ENCODE measurements at places on chromosomes 11 and 22.

GRCh38 chr11:61472282-61472681, 36.3 kb upstream of the LRRC10B start:
- no peak for DNase-seq

DNA sequence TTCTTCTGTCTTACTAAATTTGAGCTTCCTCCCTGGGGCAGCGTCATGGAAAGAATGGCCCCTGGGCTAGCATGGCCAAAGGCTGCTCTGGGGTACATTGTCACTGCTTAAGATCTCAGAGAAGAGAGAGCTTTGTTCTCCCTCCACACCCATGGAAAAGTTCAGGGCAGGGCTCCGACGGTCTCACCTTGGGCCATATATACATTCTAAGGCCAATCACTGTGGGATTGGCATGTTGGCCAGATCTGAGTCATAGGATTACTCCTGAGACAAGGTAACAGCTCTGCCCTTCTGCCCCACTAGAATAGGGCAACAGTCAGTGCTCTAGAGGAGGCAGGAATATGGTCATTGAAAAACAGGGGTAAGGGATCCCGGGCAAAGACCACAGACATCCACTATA, 56.2 kb downstream of the BUD13 start:
- DNase-seq = no peak

DNA sequence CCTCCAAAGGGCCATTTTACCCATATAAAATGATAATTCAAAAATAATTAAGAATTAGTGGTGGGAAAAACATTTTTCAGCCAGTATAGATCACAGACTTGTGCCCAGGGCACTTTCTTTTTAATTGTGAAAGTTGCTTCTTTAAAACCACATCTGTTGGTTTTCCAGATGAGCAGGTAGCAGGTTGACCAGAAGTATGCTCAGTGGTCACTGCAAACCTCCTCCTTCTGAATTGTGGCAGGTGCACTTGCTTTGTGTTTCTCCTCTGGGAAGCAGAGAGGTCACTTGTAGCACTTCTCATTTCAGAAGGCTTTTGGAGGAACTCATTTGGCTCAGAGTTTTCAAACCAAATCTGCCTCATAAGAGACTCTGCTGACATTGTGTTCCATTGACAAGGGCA, 24.6 kb upstream of the CWF19L2 start:
- no peak for DNase-seq

- DNase-seq = peak; percentile 44
These were observed 16.6 kb downstream of the ASCC2 start for GRCh38 chr22:29821291-29822016.

- DNase-seq = no peak
These were observed 5.1 kb downstream of the FZD4 start for GRCh38 chr11:86949995-86950660.

DNA sequence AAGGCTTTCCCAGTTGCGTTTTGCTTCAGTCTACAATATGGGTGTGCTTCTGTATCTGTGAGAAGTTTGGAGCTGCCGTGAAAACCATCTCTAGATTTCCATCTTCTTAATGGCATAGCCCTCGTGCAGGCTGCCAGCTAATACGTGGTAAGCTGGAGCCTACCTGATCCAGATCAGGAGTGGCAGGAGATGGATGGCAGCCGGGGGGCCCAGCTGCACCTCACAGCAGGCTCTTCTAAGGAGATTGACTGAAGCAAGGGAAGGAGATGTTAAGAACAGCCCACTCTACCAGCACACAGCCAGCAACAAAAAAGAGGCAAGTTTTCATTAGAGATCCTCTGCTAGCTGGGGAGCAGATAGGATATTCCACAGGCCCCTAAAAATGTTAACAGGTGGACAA, 115.5 kb downstream of the MSANTD4 start:
- DNase-seq = no peak

- no peak for DNase-seq
These were observed 583.9 kb upstream of the LRRC4C start for GRCh38 chr11:42043312-42043711.

DNA sequence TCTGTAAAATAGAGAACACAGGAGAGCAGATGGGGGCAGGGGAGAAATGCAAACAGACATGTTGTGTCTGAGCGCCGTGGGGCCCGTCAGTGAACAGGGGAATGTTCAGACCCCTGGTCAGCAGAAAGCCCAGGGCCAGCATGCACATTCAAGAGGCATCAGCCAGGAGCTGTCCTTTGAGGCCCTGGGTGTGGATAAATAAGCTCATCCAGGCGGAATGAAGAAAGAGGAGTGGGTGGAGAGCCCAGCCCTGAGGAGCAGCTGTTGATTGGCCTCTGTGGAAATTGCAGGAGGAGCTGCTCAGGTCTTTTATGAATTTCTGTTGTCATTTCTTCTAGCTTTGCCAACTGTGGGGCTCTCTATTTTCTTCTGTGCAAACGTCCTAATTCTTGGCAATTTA, 49.7 kb upstream of the CECR2 start:
- no peak for DNase-seq

DNA sequence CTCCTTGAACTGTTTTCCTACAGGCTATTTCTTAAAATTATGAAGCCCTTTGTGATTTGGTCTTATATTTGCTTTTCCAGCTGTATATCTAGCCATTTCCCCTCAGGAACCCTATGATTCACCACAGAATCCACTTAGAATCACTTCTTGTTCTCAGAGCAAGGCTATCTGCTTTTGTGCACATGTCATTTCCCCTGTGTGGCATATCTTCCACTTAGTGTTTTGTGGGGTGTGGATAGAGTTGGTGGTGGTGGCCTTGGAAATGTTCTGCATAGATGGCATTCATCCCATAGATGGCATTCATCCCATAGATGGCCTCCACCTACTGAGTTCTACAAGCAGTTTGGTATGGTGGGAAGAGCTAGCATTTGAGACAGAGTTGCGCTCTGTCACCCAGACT, 44.7 kb downstream of the SWAP70 start:
- DNase-seq = no peak

DNA sequence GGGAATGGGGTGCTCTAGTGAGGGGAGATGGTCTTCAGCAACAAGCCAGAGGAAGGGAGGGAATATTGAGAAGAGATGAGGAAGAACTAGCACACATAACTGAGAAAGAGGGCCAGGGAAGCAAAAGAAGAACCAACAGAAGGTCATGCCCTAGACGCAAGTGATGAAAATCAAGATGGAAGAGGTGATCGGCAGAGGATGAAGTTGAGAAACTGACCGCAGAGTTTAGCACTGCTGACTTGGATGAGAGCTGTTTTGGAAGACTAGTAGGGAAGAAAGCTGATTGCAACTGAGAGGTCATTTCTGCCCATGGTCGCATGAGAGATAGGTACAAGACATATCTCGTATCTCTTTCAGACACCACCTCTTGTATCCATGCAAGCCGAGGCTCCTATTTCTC, 2.9 kb downstream of the SPINDOC start:
- DNase-seq = no peak

GRCh38 chr11:28797536-28797935, 689.3 kb downstream of the METTL15 start:
- no peak for DNase-seq

DNA sequence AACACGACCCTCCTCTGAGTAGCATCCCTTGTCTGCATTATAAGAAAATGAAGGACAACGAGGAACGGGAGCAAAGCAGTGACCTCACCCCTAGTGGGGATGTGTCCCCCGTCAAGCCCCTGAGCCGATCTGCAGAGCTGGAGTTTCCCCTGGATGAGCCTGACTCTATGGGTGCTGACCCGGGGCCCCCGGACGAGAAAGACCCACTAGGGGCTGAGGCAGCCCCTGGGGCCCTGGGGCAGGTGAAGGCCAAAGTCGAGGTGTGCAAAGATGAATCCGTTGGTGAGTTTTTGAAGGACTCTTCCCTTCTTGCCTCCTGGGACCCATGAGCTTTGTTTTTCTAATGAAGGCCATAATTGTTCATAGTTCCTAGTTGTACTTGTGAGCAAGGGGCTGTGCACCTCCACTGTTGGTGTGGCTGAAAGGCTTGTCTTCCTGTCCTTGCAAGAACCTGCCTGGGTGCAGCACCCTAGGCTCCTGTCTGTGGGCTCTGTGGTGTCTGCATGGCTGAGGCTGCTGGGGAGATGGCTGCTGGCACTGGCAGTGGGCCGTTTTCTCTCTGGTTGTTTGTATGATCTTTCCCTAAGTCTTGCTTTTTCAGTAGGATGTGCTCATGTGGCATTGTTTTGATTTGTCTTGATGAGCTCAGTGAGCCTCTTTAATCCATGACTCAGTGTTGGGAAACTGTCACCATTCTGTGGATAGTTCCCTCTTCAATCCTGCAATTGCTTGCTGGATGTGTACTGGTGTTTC, 10.1 kb downstream of the DGCR8 start:
- DNase-seq = no peak

DNA sequence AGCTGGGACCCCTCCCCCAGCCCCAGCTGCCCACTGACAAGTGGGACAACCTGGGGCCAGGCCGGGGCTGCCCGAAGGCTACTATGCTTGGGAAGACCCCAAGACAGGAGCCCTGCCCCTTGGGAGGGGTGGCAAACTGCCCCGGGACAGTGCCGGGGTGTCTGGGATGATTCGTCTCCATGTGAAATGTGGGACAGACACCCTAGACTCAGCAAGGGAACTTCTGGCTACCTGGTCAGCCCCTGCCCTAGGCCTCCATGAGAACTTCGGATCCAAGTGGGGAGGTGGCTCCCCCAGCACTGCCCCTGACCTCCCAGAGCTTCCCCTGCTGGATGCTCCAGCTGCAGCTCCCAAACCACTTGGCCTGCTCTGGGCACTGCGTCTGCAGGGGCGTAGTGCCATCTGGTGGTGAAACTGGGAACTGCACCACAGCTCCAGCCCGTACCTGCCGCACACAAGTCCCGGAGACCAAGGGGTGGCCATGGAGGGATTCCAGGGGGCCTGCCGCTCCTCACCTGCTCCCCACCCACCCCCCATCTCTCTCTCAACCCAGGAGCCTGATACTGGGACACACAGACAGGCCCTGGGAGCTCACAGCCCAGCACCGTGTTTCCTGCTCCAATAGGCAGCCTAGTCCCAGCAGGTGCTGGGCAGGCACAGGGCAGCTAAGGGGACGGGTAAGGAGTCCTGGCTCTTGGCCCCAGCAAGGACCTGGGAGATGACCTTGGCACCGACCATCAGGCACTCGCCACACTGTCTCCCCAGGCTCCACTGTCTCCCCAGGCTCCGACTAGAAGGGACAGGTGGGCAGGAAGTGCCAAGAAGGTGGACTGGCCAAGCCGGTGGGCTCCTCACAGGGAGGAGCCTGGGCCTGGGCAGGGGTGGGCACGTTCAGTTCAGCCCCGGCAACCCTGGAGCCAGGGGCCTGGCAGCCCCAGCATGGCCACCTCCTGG, 194.1 kb downstream of the IGLL1 start:
- peak; percentile 97 for DNase-seq

- DNase-seq = no peak
These were observed 72.9 kb downstream of the GAB2 start for GRCh38 chr11:78344676-78345075.

Data from 8988T (cell line).